NCI-H2081 (cell line): ENCODE measurements at places on chromosomes 6 and 20.

GRCh38 chr6:35503534-35503933, 6.7 kb upstream of the TEAD3 start:
- no peak for DNase-seq

GRCh38 chr6:13614126-13614925, 809 bp upstream of the NOL7 start:
- DNase-seq: peak; percentile 58

DNA sequence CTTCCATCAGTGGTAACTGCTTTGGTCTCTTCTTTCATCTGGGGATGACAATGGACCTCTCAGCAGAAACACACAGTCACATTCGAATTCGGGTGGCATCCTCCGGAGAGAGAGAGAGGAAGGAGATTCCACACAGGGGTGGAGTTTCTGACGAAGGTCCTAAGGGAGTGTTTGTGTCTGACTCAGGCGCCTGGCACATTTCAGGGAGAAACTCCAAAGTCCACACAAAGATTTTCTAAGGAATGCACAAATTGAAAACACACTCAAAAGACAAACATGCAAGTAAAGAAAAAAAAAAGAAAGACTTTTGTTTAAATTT, 6.1 kb downstream of the EDN1 start:
- DNase-seq: no peak

DNA sequence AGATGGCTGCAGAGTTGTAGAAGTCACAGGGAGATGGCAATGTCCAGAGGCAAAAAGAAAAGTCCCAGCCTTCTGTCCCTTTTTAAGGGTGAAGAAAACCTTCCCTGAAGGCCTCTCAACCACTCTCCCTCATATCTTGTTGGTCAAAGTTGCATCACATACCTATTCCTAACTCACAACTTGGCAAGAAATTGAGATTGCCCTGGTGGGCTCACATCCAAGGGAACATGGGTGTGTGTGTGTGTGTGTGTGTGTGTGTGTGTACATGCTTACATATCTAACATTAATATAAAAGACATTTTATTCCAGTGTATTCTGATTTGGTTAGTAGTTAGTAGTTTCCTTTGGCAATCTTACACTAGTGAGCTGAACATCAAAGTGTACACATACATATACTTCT, 144.3 kb upstream of the SALL4 start:
- DNase-seq: no peak

- DNase-seq: no peak
These were observed 388.3 kb downstream of the BMP2 start for GRCh38 chr20:7155794-7156193.
